ENCODE measurements at places on chromosomes 12 and 14.

DNA sequence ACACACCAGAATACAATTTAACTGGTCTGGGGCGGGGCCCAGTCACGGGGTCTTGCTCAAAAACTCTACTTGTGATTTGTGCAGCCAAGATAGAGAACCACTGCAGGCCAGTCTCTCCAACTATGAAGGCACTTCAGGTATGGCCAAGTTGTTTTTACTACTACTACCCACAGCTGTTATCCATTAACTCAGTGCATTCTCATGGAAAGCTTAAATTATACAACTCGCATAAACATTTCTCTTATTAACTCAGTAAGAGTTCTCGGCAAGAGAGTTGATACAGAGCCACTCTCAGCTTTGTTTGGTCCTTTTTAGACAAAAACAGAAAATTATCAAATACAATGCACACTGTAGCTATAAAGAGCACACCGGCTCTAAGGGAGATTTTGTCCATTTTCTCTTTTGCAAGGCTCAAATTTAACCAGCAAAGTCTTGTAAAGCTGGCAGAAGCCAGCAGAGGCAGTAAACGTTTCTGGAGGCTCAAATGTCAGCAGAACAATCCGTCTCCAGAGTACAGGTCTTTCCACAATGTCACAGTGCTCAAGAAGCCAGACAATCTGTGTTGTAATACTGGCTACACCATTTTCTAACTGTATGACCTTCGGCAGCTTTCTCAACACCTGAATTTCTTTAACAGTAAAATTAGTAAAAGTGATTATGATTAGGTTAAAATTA, 85.9 kb downstream of the PTGER2 start:
- no peak for DNase-seq

DNA sequence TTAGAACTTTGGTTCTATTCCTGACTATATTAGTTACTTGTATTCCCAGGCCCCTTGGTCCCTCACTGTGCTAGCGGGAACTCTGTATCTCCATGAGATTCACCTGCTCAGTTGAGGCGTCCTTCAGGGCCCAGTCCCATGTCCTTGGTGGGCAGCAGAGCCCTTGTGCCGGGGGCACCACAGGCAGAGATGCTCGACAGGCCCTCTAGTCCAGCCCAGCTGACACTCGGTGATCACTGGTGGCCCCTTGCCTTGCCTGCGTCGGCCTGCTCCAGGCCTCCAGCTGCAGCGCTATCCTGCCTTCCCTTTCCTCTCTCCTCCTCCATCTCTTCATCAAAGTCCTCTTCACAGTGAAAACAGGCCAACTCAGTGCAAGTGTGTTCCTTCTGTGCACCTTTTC, 70.0 kb downstream of the ANKRD9 start:
- no peak for DNase-seq

DNA sequence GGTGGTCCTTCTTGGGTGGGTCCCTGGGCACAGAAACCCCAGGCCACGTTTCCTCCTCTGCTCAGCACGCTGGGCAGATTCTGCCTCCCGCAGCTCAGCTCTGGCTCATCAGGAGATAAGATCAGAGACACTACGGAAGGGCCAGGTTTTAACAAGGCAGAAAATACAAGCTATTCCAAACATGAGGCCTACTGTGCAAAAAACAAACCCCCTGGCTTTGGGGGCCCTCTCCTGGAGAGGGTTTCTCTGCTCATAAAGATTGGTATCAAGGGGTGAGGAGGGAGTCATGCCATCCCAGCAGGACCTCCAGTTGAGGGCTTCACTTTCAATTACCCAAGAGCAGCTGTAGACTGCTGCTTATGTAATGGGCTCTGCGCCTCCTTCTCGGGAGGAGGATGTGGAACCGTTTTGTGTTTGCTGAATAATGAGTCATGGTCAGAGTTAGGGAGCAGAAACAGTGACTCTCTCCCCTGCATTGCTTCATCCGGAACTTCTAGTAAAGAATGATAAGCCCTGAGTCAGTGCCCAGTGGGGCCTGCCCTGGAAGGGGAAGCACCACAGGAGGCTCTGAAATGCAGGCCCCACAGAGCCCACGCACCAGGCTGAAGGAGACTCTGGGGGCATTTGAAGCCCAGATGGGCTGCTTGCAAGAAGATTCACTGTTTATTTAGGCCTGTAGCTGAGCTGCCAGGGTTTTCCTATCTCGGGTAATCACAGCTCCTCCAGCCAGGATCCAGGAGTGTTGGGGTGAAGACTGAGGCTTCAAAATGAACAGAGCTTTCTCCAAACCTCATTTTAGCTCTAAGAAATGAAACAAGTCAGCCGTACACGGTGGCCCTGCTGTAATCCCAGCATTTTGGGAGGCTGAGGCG, 79.3 kb downstream of the SSPN start:
- DNase-seq: peak; percentile 91

- no peak for DNase-seq
Measured at GRCh38 chr12:9037431-9037830, 48.1 kb downstream of the KLRG1 start.

DNA sequence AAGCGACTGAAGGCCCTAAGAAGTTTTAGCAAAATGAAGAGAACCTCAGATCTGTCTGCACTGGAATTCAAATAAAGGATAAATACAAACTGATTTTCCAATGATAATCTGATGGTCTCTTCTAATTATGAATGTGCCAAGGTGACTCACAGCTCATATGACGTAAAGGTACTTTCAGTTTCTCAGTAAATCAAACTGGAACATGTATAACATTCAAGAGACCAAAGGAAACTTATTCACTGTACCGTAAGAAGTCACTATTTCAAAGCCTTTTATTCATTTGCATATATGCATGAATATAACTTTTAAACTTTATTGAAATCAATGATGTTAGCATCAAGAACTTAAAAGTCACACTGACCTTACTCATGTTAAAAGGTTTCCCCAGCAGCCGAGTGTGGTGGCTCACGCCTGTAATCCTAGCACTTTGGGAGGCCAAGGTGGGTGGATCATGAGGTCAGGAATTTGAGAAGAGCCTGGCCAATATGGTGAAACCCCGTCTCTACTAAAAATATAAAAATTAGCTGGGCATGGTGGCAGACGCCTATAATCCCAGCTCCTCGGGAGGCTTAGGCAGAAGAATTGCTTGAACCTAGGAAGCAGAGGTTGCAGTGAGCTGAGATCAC, 52.2 kb downstream of the ATXN2 start:
- DNase-seq: peak; percentile 8

- DNase-seq: peak; percentile 43
Measured at GRCh38 chr12:27123642-27124041, 41.3 kb upstream of the C12orf71 start.

- no peak for DNase-seq
Measured at GRCh38 chr14:91103116-91103515, 10.8 kb upstream of the DGLUCY start.

DNA sequence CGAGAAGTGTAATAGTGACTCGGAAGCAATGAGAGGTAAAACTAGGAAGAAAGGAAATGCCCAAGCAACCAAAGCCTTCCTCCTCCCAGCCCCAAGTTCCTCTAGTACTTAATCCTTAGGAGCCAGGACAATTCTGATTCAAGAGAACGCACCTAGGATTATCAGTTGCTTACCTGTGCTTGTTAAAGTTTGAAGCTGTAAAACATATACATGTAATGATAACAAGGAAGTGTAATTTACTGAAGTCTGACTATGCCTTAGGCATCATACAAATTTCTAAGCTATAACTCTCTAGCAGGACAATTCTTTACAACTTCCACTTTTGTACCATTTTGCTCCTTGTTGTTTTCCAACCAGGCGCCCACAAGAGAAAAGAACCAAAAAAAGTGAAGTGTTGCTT, 92.8 kb upstream of the OSBPL8 start:
- DNase-seq: no peak

DNA sequence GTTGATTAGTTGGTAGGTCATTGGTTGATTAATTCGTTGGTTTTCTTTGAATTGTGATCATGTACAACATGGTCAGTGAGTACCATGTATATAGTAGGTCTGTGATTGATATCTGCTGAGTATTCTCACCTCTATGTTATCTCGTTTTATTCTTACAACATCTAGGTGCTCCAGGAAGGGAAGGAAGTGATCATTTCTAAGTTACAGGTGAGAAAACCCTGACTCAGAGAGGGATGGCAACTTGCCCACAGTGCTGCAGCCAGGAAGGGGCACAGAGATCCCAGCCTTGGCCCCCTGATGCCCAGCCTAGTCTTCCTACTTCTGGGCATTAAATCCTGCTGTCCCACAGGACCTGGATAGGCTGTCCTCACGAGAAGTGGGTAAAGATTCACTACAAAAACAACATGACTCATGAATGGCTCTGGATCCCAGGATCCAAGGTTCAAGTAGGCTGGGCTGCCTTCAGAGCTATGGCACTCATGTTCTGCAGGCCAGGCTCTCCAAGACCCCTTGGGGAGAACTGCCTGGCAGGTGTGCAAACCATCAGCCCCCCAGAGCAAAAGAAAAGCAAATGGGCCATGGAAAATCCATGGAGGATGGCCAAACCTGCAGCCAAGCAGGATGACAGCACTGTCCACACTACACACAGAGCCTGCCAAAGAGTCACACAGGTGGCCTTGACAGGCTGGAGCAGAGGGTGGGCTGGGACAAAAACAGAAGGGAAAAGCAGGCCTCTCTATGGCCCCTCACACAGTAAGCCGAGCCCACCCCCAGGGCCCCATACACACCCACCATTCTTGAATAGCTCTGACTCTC, 146.2 kb downstream of the BCL11B start:
- DNase-seq: no peak

DNA sequence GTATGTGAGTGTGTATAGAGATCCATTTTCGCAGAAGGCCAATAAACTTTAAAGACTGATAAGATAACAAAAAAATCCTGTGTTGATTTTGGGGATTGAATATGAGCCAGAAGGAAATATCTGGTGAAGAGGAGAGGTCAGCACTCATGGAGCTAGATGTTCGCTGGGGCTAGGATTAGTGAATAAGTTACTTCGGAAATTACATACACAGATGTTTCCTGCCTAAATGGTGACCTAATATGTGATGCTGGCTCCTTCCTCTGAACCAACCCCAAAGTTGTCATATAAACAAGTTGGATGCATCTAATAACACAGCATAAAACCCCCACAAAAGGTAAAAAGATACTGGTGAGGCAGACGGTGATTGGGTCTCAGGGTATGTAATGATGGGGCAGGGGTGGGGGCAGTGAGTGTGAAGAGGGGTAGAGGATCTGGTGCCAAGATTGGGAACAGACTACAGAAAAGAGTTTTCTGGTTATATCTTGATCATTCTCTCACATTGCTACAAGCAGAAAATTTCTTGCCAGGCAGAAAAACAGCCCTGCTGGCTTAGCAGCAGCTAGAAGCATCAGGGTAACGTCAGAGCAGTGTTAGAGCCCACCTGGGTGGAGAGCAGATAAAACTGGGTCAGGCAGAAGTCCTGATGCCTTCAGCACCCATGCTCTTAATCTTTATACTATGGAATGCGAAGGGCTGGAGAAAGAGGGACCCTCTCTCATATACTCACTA, 140.4 kb upstream of the GZMB start:
- DNase-seq: no peak

DNA sequence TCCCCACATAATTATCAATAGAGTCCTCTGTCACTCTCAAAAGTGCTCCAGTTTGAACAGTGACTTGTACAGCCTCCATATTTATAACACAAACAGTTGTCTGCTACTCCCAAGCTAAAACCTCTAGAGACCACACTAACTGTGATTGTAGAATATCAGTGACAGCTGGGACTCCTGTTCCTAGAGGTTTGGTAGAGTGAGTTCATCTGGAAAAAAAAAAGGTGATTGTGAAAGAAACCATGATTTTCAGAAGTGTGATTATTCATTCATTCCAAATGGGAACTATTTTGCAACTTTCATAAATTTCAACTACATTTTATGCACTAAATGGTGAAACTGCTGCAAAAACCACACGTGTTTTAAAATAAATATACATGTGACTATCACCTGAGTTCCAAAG, 128.0 kb upstream of the PLXNC1 start:
- DNase-seq: no peak

- no peak for DNase-seq
Measured at GRCh38 chr12:69630191-69630590, 19.5 kb upstream of the LRRC10 start.

GRCh38 chr14:68969278-68970033, 9.6 kb downstream of the ACTN1 start:
- DNase-seq: no peak

GRCh38 chr14:54775486-54776140, 127.0 kb downstream of the GCH1 start:
- no peak for DNase-seq

- no peak for DNase-seq
Measured at GRCh38 chr14:66104486-66104885, 381.7 kb upstream of the CCDC196 start.

- no peak for DNase-seq
Measured at GRCh38 chr12:42091769-42092168, 52.9 kb downstream of the GXYLT1 start.

DNA sequence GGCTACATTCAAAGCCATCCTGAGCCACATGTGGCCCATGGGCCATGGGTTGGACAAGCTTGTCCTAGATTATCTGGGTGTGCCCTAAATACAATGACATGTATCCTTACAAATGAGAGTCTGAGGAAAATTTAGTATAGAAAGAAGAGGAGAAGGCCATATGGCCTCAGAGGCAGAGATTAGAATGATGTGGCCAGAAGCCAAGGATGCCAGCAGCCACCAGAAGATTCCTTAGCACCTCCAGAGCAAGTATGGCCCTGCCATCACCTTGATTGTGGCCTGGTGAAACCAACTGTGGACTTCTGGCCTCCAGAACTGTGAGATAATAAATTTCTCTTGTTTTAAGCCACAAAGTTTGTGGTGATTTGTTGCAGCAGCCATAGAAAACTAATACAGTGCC, 436.9 kb downstream of the RGS6 start:
- no peak for DNase-seq

GRCh38 chr12:71476513-71476912, 36.9 kb downstream of the LGR5 start:
- DNase-seq: no peak

DNA sequence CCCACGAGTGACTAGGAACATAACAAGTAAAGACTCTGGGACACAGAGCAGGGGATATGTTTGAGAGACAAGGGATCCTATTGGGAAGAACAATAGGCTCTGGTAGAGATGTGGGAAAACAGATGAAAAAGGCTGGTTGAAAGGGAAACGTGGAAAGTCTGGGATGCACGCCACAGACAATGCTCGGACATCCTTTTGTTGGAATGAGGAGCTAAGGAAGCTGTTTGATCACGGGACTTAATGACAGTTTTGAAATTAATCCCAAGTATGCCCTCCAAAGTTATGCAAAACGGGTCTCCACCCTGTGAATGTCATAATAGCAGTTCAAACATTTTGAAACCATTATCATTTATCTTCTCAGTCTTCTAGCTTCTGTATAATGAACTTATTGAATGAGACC, 31.7 kb upstream of the ANO2 start:
- no peak for DNase-seq

GRCh38 chr12:69309461-69309860, 38.7 kb upstream of the LYZ start:
- DNase-seq: no peak

DNA sequence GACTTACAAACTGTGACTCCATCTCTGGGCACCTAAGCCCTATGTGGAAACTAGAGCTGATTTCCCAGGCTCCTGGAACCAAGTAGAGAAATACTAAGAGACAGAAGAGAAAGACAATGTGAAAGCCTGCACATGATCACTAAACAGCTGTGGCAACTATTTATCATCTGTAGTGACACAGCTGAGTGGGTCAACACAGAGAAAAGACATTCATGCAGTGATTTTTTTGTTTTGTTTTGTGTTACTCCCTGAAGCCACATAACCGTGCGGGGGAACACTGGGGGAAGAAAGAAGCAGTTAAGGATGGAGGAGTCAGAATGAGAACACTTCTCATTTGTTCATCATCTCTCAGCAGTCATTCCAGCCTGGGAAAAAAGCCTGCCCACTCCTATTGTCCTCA, 1.5 kb downstream of the PRR4 start:
- DNase-seq: no peak

- DNase-seq: no peak
Measured at GRCh38 chr12:28583701-28584261, 393.5 kb downstream of the CCDC91 start.

Data from GM12865 (cell line).